Activated effector memory CD4-positive, alpha-beta T cell treated with Interleukin-2 at 50 U/mL for 16 hours (primary cell): ENCODE measurements at places on chromosomes 1 and 21.

GRCh38 chr1:2311184-2312032 is 79.9 kb downstream of the MORN1 start:
- DNase-seq = peak; percentile 49

DNA sequence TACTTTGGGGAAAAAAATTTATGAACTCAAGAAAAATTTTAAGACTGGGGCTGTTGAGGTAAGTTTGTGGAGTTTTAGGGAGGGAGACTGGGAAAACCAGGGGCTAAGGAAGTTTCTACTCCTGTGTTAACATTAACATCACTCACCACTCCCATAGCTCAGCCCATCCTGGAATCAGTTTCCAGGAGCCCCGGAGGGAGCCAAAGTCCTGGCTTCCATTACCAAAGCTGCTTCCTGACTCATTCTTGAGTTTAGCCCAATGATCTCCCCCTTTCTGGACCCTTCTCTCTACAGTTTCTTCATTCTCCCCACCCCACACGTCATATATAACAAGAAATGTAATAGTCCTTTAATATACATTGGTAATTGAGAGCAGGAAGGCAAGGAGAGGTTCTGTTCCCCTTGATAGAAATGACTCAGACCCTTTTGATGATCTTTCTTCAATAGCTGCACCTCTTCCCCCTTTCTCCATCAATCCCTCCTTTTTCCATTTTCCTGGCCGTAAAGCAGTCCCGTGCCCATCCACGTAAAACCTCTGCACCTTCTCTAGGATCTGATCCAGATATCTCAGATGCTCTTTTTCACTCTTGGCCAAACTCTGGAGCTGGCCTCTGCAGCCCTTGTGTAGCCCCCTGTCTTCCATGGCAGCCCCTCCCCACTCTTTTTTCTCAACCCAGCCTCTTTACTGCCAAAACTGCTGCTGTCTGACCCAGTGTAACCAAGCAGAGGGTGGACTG is 4.6 kb upstream of the PIAS3 start:
- DNase-seq = no peak

DNA sequence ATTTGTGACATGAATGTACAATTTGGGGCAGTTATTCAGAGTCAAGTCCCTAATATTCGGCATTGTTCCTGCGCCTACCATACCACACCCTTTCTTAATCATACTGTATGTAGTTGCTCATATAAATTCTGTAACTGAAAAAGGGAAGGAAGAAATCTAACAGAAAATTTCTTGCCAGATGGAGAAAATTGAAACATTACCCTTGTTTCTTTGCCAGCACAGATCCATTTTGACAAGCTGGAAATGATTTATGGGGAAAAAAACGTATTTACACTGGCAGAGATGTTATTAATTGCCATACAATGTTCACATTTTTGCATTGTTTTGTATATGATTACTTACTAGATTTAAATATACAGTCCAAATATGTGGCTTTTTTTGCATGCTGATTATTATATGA is 363.8 kb upstream of the PKN2 start:
- DNase-seq = no peak

- no peak for DNase-seq
Measured at GRCh38 chr1:89833183-89834082, 12.6 kb downstream of the LRRC8D start.

- no peak for DNase-seq
Measured at GRCh38 chr1:226603022-226603857, 54.7 kb downstream of the STUM start.

DNA sequence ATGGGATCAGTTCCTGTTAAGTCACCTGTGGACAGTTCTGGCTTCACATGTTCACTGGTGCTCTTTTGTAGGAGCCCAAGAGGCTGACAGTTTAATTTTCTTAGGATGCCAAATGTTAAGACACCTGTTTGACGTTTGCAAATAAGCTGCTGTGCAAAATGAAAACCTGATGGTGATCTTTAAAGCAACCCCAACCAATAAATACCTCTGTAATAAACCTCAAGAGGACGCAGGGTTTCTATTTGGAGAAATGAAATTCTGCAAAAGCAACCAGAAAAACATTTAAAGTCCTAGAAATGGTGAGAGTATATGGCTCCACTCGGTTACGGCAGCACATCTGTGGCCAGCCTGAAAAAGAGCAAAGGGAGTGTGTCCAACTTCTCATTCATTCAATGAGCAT is 5.7 kb upstream of the RHEX start:
- DNase-seq = no peak

- DNase-seq = no peak
Measured at GRCh38 chr1:40003156-40004093, 37.1 kb upstream of the CAP1 start.

- DNase-seq = no peak
Measured at GRCh38 chr1:65020774-65021173, 54.4 kb upstream of the JAK1 start.

DNA sequence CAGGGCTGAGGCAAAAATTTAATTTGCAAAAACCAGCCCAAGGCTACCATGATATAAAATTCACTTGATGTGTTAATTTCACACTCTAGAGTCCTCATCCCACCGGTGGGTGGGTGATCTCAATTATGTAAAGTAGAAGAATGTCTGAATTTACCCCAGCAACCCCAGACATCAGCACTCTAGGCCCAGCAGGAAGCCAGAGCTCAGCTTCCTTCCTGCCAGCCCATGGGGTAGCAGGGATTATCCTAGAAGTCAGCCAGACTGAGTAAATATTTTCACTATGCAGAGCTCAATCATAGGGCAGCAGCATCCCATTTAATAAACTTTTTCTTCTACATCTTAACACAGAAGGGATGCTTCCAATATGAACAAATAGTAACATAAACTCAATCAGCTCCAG is 71.0 kb downstream of the SIPA1L2 start:
- DNase-seq = no peak

GRCh38 chr1:235659186-235659771 is 9.7 kb upstream of the GNG4 start:
- DNase-seq = no peak

- DNase-seq = no peak
Measured at GRCh38 chr21:17082843-17083483, 429.9 kb upstream of the CXADR start.

- DNase-seq = no peak
Measured at GRCh38 chr1:189696297-189696696, 781.4 kb downstream of the BRINP3 start.

- DNase-seq = no peak
Measured at GRCh38 chr1:167431261-167431908, 86.9 kb downstream of the CD247 start.

DNA sequence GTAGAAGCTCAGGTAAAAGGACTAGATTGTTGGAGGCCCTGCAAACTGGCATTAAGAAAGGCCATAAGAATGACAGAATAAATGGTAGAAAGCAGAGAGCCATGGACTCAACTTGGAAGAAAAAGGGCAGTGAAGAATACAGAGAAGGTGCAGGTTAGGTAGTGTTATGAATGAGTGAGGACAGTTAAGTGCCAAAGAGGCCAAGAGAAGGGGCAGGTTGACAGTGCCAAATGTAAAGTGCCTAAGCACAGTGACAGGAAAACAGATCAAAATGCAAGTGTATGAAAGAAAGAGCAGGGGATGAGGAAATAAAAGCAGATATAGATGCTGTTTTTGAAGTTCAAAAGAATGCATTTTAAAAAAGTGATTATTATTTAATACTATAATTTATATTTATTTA is 43.7 kb downstream of the INTS7 start:
- DNase-seq = no peak

DNA sequence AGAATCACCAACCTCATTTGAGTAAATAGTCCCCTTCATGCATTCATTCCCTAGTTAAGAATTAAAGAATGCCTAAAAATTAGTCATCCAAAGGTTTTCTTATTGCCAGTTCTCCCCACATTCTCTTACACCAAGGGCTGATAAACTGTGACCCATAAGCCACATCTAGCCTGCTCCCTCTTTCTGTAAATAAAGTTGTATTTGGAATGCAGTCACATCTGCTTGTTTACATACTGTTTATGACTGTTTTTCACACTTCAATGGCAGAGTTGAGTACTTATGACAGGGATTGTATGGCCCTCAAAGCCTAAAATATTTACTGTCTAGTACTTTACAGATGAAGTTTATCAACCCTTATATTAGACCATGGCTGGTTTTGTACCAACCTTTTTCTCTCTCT is 16.1 kb upstream of the DYRK1A start:
- no peak for DNase-seq

DNA sequence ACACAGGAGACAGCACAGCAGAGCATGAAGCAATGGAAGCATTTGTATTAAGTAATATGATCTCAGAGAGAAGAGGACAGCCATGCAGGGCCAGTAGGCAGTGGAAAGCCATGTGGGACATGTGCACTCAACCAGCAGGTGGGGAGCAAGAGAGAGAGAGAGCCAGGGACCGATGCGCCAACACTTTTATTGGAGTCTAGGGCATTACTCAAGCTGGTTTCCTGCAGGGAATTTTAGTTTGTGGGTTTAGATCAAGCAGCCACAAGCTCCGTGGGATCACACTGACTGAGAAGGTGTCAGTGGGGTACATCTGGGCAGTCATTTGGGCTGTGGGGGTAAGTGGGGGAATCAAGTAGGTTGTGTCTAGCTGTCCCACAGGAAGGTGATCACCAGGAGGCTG is 137.1 kb downstream of the PCBP3 start:
- DNase-seq = no peak

- no peak for DNase-seq
Measured at GRCh38 chr21:31520561-31521098, 138.9 kb upstream of the SOD1 start.

- peak; percentile 87 for DNase-seq
Measured at GRCh38 chr1:2194898-2195673, 514 bp upstream of the FAAP20 start.

DNA sequence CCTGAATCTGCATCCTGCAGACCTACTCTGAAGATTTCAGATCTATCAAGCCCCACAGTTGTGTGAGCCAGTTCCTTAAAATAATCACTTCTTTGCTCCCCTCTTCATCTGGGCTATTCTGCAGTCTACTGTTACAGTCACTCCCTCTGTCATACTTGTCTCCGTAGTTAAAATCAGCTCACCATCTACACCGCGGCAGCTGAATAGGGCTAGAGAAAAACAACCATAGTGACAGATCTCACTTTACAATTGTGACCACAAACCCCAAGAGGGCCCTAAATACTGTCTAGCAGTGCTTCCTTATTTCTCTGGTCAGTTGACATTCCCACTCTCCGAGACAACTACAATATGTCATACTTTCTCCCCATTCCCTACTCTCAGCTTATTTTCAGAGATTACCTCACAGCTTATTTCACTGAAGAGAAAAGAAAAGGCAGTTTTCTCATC is 12.9 kb downstream of the DESI2 start:
- no peak for DNase-seq

DNA sequence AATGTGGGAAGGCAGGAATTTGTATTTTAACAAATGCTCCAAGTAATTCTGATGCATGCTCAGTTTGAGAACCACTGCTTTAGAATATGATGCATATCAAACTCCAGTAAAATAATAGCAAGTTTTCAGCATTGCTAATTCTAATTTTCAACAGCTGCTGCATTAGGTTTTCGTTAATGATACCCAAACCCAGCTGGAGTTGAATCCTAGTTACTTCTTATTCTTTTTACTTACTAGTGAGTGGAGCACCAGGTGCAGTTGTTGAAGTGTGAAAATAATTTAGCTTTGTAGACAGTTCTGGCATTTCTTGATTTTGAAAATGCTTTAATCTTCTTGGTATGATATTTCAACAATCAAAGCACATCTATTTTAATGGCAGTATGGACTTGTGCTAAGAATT is 138.5 kb downstream of the HS2ST1 start:
- no peak for DNase-seq

DNA sequence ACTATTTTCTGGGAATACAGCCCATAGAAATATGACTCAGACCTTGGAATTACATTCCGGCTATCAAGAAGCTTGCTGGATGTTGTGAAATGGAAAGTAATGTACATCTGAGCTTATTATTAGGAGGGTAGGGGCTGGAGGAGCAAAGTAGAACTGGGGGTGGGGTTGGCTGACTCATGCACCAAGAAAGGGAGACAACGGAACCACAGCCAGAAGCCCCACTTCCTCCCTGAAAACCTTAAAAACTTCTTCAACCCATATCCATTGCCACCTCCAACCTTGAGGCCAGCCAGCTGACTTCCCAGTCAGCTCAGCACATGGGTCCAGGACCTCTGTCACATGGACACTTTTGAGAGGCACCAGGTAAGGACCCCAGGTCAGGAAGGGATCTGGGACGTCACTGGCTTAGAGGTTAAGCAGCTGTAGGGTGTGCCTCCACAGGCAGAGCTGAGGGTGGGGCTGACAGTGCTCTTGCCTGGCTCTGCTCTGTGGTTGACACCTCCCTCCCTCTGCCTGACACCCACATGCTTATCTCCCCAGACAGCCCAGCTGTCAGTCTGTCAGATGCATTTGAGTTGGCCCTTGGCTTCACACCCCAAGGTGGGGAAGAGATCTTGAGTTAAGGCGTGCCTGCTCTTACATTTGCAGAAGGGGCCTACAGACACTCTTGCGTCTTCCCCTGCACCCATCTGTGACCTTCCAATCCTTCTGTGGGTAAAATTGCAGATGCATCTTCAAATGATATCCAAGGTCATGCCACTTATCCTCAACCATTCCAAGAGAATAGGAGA is 5.7 kb upstream of the ZNF683 start:
- peak; percentile 82 for DNase-seq

DNA sequence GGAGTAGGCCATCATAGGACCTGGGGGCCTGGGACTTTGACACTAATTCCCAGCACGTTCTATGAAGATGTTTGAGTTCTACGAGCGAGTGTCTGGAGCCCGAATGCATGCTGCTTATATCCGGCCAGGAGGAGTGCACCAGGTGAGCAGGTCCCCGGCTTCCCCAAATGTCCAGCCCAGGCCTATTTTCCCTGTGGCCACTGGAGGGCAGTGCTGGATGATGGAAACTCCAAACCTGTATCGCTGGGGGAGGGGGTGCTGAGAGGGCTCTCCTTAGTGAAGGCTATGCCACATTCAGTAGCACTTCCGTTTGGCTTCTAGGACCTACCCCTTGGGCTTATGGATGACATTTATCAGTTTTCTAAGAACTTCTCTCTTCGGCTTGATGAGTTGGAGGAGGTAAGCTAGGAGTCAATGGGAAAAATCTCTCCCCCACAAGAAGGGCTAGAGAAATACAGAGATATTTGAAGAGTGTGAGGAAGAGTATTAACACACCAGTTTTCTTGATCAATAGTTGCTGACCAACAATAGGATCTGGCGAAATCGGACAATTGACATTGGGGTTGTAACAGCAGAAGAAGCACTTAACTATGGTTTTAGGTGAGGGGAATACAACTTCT is 5.2 kb upstream of the FCER1G start:
- DNase-seq = peak; percentile 48

DNA sequence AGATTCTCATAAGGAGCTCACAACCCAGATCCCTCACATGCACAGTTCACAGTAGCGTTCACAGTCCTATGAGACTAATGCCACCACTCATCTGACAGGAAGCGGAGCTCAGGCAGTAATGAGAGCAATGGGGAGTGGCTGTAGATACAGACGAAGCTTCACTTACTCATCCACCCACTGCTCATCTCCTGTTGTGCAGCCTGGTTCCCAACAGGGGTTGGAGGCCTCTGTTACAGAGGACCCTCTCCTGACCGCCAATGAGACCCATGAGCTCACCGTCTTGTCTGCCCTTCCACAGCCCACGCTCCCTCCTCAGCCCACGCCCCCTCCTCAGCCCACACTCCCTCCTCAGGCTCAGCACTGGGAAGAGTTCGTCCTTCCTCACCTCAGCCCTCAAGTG is 39.6 kb downstream of the RSPH1 start:
- peak; percentile 27 for DNase-seq
